Activated CD4-positive, alpha-beta T cell treated with anti-CD3 and anti-CD28 coated beads, Interleukin-2, amount 50 U/mL, for 48 hours (primary cell): ENCODE measurements at places on chromosomes 3 and 15.

- DNase-seq: no peak
Measured at GRCh38 chr3:173703771-173704170, 306.2 kb downstream of the NLGN1 start.

DNA sequence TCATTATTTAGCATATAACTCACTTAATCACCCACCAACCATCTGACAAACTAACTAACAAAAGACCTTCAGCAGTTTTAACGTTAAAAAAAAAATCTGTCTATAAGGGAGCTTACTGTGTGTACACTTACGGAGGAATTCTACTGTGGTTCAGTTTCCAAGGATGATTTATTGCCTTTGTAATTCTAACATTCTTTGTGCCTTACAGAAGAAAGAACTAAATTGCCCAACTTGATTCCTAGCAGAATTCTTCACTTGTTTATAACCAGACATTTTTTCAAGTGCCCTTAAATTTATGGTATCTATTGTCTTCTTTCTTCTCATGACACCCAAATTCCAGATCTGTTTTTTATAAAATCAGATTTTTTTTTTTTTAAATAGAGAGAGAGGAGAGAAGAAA is 119.7 kb upstream of the IGSF10 start:
- no peak for DNase-seq

DNA sequence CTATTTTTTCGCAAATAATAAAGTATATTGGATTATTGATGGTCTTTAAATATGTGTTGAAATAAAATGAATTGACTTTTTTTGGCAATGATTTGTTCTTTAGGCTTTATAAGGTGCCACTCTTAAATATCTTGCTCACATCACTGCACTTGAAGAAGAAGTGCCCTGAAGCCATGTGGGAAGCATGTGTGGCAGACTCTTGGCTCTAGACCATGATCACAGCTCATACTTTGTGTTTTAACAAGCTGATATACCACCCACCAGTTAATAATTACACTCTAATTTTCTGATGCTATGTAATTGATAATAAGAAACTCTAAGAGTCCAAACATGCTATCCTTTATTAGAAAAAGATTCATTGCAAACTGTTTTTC is 52.1 kb upstream of the TGFBR2 start:
- DNase-seq: no peak

DNA sequence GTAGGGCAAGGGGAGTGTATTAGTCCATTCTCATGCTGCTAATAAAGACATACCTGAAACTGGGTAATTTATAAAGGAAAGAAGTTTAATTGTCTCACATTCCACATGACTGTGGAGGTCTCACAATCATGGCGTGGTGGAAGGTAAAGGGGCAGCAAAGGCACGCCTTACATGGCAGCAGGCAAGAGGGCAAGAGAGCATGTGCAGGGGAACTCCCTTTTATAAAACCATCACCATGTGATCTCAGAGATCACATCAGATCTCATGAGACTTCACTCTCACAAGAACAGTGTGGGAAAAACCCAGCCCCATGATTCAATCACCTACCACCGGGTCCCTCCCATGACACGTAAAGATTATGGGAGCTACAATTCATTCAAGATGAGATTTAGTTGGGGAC is 41.4 kb downstream of the SUMF1 start:
- DNase-seq: peak; percentile 24

DNA sequence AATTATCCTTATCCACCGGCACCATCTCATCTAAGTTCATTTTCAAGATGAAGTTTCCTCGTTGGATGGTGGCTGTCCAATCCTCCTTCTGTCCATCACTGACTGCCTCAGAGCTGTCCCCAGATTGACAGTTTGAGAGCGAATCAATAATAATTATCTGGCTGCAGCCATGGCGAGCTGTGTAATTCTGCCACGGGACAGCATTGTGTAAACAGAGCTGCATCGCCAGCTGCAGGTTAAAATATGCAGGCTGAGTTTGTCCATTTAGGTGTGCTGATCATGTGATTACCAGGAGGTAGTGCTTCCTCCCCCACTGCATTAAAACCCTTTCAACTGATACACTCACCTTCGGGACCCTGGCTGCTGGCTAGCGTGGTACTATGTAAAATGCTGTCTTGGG is 461.9 kb upstream of the ONECUT1 start:
- no peak for DNase-seq
